ENCODE measurements at places on chromosomes 6 and 20.

GRCh38 chr6:154653385-154653784, 79.8 kb upstream of the SCAF8 start:
- DNase-seq: no peak

DNA sequence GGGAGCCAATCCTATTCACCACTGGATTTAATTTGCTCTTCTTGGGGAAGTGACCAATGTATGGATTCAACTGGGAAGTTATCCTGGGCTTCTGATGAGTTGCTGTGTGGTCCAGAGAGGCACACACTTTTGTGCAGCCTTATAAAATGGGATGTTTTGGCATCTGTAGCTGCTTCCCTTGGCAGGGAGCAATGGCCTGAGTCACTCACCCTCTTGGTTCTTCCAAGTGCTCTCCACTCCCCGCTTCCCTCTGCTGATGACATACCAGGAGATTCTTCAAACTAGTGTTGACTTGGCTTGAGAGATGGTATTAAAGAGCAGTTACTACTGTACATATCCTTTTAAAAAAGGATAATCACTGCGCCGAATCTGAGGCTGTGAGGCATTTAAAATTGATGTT, 105.8 kb downstream of the JARID2 start:
- DNase-seq: peak; percentile 67

DNA sequence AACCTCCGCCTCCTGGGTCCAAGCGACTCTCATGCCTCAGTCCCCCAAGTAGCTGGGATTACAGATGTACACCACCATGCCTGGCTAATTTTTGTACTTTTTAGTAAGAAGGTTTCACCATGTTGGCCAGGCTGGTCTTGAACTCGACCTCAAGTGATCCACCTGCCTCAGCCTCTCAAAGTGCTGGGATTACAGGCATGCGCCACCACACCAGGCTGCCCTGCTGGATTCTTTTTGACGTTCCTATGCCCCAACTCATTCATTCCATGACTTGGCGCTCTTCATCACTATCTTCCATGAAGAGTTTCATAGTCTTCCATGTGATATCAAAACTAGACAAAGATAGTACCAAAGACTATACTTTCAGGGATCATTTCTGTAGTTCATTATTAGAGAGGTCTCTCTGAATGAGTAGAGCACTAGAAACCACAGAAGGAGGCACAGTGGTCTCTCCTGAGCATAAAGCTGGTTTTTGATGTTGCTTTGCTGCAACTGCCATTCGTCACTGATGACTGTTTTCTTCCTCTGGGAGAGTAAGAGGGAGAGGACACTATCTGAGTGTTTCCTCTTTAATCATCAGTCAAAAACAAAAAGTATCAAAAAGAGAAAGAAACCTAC, 23.5 kb downstream of the DNAAF9 start:
- DNase-seq: no peak

DNA sequence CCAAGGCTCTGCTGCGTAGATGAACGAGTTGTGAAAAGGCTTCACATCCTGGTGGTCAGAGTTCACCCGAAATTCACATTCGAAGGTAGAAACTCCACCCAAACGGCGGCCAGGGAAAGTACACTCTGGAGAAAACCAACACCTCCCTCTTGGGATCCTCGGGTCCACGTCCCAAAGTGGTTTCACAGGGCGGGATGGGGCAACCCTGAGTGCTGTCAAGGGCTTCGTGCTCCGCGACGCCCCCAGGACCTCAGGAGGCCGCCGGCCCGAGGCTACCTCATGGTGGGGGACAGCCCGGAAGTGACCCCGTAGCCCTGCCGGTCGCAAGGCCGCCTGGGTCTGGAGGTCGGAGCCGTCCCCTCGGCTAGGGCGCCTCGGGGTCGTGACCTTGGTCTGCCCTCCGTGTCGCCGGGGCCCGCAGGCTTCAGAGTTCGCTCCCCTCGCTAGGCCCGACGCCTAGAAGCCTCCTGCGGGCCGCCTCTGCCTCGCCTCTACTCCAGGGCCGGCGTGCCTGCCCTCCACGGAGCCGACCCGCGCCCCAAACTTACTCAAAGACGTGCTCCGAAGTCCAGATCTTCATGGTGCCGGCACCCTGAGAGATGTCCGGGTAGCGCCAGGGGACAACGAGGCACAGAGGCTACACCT, at the start of gene PRELID3B:
TSS of gene PRELID3B (minus strand) at position 636 of the 645 bp plus-strand sequence. CDS start at position 580, 56 bp downstream.
- DNase-seq: no peak

GRCh38 chr6:91691449-91691848, 1104.6 kb upstream of the MAP3K7 start:
- no peak for DNase-seq

GRCh38 chr20:37902504-37903313, at the start of gene VSTM2L:
VSTM2L (plus strand) TSS chr20:37903127; CDS start chr20:37903351, 224 bp downstream.
- DNase-seq: peak; percentile 28

DNA sequence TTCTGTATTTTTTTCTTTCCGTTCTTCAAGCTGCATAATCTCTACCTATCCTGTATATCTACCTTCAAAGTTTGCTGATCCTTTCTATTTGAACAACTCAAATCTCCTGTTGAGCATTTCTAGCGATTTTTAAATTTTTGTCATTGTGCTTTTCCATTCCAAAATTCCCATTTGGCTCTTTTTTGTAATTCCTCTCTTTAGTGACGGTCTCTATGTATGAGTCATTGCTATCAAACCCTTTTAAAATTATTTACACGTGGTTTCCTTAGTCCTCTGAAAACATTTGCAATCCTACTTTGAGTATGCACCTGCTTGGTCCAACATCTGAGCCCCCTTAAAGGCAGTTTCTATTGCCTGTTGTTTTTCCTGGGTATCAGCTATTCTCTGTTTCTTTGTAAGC, 100.5 kb upstream of the FOXC1 start:
- DNase-seq: no peak

DNA sequence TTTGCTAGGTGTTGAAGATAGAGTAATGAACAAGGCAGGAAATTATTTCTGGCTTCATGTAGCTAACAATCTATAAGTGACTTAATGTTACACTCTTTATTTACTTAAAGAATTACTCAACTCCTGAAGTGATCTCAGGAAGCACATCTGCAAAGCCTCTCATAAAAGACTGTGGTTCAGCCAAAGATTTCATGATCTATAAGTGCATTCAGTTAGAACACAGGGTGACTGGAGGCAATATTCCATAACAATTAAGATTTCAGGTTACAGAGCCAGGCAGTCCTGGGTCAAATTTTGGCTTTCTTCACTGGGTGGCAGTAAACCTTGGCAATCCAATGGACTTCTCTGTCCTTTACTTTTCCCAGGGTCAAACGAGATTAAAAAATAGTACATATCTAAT, 204.0 kb downstream of the TPBG start:
- peak; percentile 73 for DNase-seq

DNA sequence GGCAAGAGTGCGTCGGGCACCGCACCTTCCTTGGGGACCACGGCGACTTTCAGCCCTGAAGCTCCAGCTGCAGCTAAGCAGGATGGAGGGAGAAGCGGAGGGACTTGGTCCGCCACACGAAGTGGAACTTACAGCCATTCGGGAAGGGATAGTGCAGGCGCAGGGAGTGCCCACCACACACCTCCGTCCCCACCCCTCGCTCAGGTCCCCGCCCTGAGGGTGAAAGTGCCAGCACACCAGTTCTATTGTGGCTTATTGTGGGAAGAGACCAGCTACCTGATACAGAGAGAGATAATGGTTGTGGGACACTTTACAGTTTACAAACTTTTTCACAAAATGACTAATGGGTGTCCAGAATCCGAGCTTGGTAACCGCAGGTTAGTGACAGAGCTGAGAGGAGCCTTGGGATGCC, 76.1 kb downstream of the IRF4 start:
- DNase-seq: no peak

GRCh38 chr6:31419842-31420241, 16.4 kb downstream of the MICA start:
- DNase-seq: peak; percentile 22
